C1 segment of cervical spinal cord (tissue), 14 donors: ENCODE measurements at places on chromosomes 11 and 22.

- DNase-seq: no peak
These were observed 13.8 kb downstream of the ATP5MG start for GRCh38 chr11:118415062-118415738.

DNA sequence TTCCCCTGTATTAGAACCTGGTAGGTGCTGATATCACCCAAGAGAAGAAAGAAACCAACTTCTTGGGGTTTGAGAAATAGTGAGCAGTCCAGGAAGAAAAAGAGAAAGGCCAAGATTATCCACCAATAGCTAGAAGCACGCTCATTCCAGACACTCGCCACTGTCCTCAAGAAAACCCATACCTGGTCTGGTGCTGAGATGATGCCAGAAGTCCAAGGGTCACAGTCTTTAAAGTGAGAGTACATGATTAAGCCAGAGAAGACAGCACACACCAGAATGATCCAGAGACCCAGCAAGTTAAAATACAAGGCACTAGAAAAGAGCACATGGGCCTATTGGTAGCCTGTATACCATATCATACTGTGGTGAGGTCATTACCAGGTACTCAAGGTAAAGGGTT, 23.6 kb downstream of the SLC5A12 start:
- DNase-seq: no peak

DNA sequence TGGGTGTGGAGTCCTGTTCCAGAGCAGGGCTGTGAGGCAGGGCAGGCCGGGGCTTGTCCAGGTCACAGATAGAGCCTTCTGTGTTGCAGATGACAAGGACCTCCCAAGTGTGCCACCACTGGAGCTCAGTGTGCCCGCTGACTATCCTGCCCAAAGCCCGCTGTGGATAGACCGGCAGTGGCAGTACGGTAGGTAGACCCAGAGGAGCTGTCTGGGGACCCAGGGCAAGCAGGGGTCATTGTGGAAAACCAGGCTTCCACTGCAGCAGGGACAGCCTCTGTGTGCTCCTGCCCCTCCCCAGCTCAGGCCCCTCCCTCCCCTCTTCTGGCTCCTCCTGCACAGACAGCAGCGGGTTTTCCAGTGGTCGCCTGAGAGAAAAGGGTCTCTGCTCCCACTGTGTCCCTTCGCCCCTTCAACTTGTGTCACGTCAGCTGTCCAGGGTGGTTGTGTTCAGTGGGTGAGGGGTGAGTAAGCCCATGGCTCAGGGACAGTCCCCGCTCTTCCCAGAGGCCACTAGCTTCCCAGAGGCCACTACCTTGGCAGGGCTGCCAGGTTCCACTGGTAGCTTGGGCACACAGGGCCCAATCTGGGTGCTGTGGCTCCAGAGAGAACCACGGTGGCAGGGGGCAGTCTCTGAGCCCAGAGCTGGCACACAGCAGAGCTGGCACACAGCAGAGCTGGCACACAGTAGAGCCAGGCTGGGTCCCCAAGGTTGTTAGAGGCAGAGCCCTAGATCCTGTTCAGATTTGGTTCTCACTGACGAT, 78.4 kb downstream of the MED15 start:
- DNase-seq: no peak

GRCh38 chr11:76008474-76008873, 193.5 kb downstream of the UVRAG start:
- DNase-seq: no peak

DNA sequence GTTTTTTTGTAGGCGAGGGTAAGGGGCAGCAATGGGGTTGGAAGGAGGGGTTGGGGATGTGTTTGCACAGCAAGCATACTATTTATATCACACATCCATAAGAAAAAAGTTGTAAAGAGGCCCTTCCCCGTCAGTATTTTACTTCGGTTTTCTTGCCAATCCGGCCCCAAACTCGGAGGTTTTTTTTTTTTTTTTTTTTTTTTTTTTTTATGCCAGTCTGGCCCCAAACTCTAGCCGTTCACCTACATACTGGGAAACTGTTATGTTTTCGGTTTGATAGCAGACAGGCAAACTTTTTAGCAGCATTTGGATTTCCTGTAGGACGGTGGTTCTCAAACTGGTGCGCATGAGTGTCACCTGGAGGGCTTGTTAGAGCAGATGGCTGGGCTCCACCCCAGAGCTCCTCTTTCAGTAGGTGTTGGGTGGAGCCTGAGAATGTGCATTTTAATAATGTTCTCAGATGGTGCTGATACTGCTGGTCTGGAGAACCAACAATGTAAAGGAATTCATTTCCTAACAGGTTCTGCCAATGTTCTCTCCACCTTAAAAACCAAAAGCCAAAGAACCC, 76.5 kb upstream of the ZBED5 start:
- no peak for DNase-seq

DNA sequence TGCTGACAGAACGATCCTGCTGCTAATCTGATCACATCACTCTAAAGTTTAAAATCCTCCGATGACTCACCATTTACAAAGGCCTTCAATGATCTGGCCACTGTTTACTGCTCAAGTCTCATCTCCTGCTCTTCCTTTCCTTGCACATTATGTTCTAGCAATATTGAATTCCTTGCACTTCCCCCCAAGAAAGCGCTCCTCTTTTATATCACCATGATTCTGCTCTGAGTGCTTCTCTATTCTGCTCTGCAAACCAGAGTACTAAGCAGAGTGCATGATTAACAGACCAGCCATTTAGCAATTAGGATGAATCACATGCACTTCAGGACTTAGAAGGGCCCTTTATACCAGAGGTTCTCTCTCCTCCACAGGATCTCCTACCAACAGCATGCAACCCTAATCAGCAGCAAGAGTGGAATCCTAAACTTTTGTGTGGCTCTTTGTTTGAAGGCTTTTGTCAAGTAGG, 1122.8 kb upstream of the CCDC90B start:
- no peak for DNase-seq

DNA sequence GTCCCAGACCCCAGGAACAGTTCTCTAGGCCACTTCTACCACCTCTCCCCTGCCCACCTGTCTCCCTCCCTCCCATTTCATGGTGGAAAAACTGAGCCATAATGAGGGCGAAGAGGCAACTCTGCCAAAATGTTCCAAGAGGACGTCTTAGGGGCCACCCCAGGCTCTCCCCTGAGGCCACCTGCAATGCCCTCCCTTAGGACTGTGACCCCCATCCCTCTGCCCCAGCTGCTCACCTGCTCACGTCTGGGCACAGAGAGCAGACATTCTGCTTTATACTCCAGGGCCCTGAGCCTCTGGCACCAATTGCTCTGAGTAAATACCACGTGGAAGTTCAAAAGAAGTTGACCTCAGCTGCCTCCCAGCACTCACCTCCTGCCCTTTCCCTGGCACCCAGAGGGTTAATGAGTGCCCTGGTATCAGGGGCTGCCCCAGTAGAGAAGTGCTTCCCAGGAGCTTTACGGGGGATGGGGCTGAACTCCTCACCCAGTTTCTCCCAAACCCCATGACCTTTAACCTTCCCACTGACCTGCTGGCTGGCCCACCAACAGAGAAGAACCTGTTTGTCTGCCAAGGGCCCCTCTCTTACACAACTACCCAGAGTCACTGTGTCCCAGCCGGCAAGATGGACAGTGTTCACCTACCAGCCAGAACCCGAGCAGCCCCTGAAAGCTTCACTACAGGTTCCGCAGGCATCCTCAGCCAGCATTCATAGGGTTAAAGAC, 627 bp upstream of the APOA5 start:
- no peak for DNase-seq

DNA sequence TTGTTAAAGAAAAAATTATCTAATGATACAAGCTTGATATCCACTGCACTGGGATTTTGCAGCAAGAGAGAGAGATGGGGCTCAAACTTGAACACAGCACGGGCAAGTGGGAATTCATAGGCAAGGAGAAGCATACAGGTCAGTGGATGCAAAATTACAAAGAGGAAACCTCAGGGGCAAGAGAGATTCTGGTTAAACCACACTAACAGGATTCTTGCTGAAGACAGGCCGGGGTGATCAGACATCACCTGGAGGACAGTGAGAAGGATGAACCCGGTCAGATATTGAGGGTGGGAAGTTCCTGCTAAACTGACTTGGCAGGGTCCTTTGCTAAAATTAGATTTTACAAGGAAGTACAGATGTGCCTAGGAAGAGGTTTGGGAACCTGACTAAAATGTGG, 2.5 kb upstream of the PLAAT4 start:
- DNase-seq: no peak

DNA sequence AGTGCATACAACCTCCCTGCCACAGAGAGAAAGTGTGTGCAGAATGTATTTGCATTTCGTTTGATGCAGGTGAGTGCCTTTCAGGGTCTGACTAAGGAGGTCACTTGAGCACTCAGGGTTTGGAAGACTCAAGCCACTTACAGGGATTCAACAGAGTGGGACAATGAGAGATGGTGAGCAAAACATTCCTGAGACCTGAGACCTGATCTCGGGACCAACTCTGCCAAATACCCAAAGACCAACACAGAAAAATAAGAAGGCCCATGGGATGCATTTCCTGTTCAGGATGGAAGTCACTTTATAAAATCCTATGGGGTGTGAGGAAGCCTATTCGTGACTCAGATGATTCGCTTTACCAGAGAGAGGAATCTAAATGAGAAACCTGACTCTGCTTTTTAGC, 65.2 kb upstream of the LARGE1 start:
- DNase-seq: no peak

DNA sequence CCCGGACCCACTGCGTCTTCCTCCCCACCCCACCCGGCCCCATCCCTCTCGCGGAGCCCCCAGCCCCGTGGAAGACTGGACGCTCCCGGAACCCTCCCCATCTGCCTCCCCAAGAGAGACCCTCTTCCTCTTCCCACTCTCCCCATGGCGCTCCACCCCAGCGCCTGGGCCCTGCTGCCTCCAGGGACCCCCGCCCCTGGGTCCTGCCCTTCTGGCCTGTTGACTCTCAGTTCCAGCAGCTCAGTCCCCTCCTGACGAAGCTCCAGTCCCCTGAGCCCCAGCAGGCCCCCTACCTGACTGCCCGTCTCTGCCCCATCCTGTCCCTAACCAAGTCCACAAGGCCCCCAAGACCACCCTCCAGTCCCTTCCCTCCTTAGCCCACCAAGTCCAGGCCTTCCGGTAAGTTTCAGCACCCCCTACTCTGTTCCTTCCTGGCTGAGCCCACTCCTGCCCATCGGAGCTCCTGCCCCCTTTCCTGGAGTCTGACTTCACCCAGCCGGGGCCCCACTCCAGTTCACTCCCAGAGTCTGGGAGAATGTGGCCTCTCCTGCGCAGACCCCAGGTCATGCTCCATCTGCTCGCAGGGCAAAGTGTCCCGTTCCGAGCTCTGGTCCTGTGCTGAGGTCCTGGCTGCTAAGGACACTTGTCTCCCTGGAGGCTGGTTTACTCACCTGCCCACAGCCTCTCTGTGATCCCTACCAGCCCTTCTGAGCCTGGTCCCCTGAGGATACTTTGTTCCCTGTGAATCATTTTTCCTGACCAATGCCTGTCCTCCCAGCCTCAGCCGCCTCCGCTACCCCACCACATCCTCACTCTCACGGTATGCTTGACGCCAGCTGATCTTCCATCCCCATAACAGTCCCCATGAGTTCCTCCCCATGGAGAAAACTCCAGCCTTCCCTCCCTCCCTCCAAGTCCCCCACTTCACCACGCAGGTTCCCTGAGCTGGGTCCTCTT, 722 bp downstream of the IFITM10 start:
- no peak for DNase-seq

GRCh38 chr22:28544431-28544868, 135.2 kb downstream of the TTC28 start:
- DNase-seq: no peak

DNA sequence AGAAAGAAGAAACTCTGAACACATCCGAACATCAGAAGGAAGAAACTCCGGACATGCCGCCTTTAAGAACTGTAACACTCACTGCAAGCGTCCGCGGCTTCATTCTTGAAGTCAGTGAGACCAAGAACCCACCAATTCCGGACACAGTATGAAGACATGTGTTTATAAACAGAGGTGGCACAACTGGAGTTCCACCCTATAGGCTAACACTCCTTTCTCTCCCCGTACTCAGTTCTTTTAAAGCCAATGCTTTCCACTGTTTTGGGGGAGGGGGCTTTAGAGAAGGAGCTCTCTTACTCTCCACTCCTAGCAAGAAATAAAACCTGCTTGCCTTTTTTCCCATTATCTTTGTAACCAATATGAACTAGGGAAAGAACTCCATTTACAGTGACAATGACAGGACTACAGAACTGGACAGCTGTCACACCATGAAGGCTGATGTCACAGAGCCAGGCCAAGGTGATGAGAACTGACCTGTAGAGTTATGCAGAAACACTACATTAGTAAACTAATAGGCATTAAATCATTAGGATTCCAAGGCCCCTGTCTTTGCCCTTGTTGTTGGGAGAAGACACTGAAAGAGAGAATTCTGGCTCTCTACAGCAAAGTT, 733 bp downstream of the TRIM5 start:
- DNase-seq: no peak

DNA sequence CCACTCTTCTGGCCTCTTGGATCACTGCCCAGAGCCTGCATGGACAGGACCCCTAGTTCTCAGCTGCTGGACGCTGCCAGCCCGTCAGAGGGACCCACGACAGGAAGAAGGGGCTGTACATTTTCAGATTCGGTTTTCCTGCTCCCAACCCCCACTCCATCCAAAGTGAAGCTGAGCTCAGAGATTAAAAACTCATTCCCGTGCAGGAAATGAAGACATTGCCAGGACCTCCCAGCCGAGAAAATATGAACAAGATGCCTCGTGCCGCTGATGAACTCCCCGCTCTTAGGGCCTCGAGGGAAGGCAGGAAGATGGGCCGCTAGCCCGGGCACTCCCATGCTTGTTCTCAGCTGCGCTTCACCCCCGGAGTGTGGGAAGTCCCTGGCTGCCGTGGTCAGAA, 36.1 kb downstream of the RPUSD4 start:
- DNase-seq: no peak

- no peak for DNase-seq
These were observed 38.8 kb downstream of the PRDM11 start for GRCh38 chr11:45185228-45185729.

DNA sequence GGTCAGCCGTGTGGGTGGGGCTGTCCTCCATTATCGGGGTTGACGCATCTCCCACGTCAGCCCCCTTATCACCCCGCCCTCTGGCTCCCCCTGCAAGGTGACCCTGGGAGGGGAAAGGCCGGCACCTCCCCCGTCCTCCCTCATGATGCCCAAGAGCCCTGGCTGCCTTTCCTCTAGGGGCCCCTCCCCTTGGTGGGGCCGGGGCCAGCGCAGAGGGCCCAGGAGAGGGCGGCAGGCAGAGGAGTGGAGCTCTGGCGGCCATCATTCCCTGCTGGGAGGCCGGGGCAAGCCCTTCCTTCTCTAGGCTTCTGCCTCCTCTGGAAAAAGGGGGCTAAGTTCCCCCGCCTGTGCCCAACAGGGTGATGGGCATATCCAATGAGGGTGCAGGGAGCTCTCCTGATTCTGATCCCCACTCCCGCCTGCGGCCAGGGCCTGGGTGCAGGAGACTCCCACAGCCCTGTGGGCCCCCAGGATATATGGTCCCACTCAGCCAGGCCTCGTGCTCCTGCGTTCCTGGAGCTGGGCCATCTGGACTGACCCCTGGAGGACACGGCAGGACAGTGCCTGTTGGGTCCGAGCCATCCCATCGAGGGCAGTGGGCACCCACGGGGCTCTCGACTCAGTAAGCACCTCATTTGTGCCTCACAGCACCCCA, 12.3 kb downstream of the MYRF start:
- no peak for DNase-seq
